ENCODE measurements at places on chromosomes 3 and 15.

DNA sequence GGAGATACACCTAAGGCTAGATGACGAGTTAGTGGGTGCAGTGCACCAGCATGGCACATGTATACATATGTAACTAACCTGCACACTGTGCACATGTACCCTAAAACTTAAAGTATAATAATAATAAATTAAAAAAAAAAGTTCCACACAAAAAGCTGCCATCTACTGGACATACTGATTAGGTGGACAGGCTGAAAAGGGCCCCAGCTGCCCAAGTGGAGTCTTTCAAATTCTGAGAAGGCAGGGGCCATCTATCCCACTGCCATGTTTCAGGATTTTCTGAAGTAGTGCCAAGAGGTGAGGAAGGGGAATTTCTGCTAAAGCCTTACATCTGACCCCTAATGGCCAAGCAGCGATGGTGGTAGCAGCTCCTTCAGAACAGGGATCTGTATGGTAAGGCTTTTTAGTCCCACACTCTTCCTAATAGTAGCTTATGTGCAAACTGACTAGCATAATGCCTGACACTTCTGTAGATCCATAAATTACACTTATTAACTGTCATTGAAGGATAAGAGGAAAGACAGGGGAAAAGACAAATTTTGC, 7.7 kb downstream of the FSTL1 start:
- no peak for DNase-seq

GRCh38 chr15:69105451-69105985, 54.9 kb upstream of the GLCE start:
- no peak for DNase-seq

GRCh38 chr3:121637922-121638321, 22.8 kb downstream of the HCLS1 start:
- no peak for DNase-seq

GRCh38 chr3:101069901-101070798, 76.9 kb upstream of the ABI3BP start:
- peak; percentile 23 for DNase-seq

DNA sequence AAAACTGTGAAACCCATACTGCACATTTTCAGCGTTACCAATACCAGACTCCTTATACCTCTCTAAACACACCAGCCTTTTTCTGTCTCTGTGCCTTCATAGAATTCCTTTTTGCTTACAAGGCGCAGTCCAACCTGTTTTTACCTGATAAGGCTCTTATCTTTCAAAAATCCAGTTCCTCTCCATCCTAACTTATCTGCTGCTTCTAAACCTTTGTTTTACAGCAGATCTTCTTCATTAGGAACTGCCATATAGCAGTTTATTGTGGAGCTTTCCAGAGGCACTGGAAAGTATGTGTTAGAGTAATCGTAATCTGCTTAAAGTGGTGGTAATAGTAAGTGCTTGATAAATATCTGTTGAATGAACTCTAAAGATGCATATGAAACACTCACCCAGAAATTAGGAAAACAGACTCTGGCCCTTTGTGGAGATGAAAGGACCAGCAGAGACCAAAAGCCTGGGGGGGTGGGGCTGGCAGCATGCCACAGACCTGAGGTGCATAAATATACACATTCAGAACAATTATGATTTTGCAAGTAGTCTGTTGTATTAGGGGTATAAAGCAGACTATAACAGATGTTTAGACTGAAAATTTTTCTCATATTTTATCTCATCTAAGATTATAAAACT, 29.3 kb downstream of the PPP2R3A start:
- DNase-seq = no peak

DNA sequence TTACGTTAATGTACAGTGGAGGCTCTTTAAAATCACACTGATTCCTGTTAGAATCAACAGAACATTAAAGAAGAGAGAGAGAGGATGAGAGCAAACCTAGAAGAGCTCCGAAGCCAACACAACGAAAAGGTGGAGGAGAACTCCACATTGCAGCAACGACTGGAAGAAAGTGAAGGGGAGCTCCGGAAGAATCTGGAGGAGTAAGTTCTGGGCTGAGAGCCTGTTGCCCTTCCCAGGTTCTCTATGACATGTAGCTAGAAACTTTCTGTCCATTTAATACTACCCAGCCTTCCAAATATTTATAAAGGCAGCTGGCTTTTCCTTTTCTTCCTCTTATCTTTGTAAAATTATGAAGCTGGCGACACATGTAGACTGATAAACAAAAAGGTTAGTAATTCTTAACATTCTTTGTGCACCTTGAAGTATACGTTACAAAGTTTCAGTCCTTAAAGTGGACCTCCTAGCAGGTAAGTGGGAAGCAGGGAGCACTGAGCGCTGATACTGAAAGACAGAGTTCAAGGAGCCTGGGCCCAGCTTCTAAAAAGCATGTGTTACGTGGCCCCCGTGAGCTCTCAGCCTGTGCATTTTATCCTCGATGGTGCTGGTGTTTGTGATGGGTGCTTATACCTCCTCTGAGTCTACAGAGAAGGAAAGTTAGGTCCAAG, 75.9 kb downstream of the CGNL1 start:
- DNase-seq = no peak

- no peak for DNase-seq
Observed at GRCh38 chr3:64578797-64579196, 109.0 kb downstream of the ADAMTS9 start.

- no peak for DNase-seq
Observed at GRCh38 chr3:126693921-126694320, 10.1 kb upstream of the CHCHD6 start.

- DNase-seq = no peak
Observed at GRCh38 chr15:43828061-43828657, 1.4 kb downstream of the WDR76 start.

- DNase-seq = no peak
Observed at GRCh38 chr3:125585595-125586223, 9.6 kb downstream of the OSBPL11 start.

- DNase-seq = peak; percentile 43
Observed at GRCh38 chr3:194900854-194901522, 215.3 kb downstream of the FAM43A start.

GRCh38 chr3:179750720-179751328, 98.0 kb downstream of the USP13 start:
- DNase-seq = peak; percentile 7

- no peak for DNase-seq
Observed at GRCh38 chr15:66650433-66650832, 51.6 kb upstream of the SMAD6 start.

DNA sequence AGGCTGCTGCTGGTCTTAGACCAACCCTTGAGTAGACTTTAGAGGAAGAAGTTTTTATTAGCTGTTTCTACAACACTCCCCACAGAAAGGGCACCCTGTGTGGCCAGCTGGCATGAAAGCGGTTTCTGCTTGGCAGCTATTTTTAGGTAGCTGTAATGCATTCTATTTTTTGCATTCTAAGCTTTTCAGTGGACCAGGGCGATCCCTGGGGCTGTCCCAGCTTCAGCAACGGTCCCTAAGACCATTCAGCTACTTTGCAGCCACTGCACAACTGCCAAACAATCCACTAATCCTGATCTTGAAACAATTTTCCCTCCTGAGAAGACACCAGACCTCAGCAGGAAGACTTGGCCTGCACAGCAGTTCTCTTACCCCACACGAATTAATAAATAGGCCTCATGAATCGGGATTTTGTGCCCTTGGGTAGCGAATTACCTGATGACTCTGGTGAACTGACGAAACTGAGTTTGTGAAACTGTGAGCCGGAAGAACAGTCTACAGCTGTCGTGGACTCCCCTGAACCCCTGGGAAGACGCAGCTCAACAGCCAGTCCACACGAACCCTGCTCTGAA, 14.6 kb upstream of the TFRC start:
- DNase-seq = peak; percentile 24

DNA sequence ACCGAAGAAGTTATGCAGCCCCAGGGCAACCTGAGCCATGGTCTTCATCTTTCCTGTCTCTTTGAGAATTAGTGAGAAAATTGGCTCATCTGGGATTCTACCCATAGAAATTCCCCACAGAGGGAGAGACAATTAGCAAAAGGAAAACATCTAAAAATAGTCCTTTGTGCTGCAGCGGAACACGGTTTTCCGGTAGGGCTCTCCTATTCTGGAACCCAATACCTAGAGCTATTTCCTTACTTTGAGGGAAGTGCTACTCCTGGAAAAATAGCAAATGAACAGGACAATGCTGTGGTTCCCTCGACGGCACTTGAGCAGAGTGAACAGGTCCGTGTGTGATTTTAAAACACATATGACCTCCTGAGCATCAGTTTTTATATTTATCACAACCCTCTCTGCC, 210.5 kb downstream of the FGF12 start:
- DNase-seq = no peak

DNA sequence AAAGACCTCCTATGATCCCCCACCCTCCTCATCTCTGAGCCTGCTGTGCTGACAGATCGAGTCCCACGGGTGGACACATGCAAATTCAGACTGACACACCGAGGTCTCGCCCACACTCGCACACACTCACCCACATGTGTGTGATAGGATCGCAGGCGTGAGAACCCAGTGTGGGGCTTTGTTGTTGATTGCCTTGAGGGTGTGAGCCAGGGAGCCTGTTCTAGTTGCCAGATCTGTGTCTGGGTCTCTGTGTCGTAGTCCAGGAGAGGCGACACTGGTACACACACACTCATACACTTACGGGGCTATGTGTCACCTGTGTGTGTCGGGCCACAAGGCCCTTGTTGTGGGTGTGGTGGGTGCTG, 2.0 kb downstream of the EPHB3 start:
- no peak for DNase-seq

- no peak for DNase-seq
Observed at GRCh38 chr3:50503504-50504342, at the start of gene CACNA2D2. CACNA2D2 (minus strand) TSS chr3:50503634; CDS start chr3:50503423, 211 bp downstream.

DNA sequence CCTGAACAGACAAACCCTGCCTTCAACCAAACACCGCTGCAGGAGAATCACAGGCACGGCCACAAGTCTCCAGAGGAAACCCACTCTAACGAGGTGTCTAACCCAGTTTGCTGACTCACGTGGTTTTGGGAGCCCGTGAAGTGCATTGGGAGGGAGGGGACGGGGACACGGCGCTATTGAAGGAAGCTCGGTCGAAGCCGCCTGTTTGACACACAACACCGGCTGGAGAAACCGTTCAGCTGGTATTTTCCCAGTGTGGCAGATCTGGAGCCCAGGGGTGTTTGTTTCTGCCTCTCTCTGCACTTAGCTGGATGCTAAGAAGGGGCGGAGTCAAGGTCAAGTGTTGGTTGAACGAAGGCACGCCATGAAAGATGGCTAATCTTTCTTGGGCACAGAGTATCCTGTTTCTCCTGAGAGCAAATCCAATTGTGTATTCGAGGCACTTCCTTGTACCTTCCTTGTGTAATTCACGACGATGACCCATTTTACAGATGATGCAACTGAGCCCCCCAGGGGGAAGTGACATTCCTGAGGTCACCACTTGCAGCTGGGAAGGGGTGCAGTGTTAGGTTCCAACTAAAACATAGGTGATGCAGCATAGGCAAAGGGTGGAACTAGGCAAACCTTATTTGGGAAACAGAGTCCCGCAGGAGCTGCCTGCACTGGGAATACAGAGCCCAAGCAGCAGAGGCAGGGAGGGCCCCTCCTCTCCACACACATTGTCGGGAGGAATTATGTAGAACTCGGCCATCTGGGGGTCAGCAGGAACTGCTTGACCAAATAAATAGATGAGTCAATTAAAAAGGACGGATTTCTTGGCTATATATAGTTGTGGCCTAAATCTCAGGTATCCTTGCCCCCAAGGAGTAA, 22.5 kb downstream of the SLC6A6 start:
- peak; percentile 67 for DNase-seq

- no peak for DNase-seq
Observed at GRCh38 chr15:75076277-75076676, 52.9 kb downstream of the PPCDC start.

- no peak for DNase-seq
Observed at GRCh38 chr15:42832576-42832975, 88.0 kb downstream of the TTBK2 start.

DNA sequence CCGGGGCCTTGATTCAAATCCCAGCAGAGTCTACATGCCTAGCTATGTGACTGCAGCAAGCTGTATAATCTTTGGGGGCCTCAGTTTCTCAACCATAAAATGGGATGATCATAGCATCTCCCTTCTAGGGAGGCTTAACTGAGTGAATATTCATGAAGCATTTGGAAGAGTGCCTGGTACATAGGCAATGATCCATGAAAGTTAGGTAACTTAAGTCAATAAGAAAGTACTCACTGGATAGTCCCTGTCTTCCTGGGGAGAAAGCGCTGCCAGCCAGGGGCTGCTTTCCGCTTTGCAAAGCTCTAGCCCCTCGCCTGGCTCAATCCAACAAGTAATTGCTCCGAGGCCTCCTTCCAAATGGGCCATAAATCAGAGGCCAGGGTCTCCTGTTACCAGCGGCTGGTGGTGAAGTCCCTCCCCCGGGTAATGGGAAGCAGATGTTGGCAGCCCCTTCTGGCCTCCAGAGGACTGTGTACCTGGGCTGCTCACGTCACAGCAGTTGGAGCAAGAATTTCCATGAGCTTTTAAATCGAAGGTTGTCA, 521.9 kb upstream of the PROK2 start:
- DNase-seq = no peak
